HTR-8/SVneo (cell line): ENCODE measurements at places on chromosomes 16 and 17.

DNA sequence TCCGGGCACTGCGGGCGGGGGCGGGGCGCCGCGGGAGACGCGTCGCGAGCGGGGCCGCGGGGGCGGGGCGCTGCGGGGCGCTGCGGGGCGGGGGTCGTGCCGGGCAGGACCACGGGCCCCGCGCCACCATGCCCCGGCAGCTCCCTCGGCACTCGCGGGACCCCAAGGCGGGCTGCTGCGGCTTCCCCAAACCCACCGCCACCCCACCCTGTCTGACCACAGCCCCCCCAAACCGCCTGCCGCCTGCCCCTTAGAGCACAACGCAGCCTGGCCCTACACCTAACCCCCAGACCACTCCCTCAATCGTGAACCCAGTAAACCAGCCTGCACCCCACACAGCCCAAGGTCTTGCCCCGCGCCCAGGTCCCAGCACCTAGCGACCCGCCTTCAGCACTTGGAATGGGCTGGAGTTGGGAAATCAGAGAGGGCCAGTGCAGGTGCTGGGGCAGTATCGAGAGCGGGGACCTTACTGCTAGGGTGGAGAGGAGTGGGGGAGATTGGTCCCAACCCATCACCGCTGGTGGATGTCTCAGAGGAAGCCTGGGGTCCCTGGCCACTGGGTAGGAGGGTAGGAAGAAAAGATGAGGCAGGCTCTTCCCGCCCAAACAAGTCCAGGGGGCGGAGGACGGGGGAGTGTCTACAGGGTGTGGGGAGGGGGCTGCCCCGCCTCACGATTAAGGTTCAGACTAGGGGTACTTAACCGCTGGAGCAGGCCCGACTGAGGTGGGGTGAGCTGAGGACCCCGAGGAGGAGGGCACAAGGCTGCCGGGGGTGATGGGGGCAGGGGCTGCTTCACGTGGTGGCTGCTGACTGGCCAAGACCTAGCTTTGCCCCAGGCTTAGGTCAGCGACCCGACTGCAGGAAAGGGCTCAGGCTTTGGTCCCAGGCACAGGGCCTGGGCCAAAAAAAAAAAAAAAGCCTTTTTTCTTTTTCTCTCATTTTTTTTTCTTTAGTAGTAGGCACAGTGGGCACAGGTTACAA lies 539 bp upstream of the VAMP2 start:
- DNase-seq, result no peak

GRCh38 chr16:74522160-74522559 lies 84.8 kb downstream of the GLG1 start:
- no peak for DNase-seq

DNA sequence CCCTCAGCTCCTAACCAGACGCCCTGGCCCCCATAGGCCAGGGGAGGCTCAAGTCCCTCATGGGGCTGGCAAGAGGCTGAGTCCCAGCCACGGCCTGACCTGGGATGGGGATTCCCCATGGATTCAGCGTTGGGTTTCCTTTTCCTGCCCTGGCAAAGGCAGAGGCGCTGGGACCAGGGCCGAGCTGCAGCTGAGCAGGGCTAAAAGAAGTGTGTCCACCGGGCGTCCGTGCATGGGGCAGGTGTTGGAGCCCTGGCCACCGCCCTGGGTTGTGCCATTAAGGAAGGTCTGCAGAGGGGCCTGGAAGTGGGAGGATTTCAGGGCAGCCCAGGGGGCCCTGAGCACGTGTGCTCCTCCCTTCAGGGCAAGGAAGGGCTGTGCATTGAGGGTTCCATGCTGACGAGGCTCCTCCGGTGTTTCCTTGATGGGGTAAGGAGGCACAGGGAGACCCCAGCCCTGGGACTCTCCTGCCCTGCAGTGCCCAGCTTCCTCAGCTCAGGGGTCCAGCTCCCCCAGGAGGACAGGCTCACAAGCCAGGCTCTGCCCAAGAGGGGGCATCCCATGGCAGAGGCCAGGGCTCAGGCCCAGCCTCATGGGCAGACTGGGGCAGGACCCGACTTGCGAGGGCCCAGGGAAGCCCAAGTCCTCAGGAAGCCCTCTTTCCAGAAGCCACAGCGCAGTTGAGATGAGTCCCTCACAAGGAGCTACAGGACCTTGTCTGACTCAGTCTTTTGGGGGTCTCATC lies 10.1 kb downstream of the TBC1D26 start:
- DNase-seq, result no peak

DNA sequence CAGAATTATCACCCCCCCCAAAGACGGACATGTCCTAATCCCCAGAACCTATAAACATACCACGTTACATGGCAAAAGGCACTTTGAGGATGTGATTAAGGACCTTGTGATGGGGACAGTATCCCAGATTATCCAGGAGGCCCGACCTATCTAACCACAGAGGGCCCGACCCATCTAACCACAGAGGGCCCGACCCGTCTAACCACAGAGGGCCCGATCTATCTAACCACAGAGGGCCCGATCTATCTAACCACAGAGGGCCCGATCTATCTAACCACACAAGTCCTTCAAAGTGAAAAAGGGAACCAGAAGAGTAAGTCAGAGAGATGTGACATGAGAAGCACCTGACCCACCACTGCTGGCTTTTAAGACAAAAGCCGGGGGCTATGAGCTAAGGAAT lies 56.8 kb downstream of the ANKFY1 start:
- DNase-seq, result no peak

- DNase-seq, result no peak
These were observed 11.6 kb downstream of the ACLY start for GRCh38 chr17:41907185-41907556.

DNA sequence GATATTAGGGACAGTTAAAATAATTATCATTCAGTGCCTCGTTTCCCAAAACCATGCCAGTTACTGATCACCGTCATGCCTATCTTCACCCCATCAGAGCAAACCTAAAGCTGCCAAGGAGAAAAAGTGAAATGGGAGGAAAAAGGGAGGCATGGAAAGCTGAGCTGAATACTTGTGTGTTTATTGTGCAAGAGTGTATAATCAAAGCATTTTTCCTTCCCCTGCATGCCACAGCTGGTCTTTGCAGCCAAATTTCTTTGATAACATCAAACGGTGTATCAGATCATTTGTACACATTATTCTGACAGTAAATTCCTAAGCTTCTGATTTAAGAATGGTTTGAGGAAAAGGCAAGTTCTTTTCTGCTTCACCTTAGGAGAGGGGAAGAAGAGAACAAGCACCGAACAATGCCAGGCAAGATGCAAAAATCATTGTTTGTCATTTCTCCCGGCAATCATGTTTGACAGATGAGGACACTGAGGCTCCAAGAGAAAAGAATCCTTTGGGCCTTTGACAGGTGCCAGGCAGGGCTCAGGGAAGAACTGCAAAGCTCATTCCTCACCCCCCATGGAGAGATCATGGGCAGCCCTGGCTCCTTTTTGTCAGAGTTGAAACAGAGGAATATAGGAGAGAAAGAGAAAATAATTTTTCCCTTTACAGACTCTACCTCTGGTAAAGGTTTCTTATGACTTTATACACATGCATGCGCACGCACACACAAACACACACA lies 51.4 kb upstream of the ARHGAP44 start:
- DNase-seq, result no peak

DNA sequence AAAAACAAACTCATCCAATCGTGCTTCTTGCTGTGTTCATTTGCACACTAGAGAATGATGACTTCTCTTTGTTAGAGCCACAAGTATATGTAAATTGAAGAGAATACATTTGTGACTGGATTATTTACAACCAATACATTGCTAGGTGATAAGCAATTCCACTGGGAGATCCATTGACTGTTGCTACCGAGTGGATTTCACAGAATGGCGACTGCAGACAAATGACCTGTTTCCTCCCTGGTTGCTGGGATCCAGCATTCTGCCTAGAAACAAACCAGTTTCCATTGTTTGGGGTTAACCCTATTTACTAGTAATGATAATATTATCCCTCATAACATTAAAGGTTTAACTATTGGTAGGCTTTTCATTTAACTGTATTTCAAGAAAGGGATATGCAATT lies 36.9 kb upstream of the CPHXL start:
- no peak for DNase-seq

DNA sequence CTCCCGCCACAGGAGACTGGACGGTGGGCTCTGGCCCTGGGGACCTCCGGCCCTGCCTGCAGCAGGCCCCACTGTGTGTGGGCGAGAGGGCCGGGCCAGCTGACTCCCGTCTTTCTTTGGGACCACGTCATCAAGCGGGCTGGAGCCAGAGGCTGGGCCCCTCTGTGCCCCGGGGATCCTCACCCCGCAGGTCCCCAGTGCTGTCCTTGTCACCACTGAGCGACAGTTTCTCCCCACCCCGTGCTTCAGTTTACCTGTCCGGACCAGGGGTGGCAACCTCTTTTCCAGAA lies 181.9 kb upstream of the ZNF469 start:
- DNase-seq, result no peak

DNA sequence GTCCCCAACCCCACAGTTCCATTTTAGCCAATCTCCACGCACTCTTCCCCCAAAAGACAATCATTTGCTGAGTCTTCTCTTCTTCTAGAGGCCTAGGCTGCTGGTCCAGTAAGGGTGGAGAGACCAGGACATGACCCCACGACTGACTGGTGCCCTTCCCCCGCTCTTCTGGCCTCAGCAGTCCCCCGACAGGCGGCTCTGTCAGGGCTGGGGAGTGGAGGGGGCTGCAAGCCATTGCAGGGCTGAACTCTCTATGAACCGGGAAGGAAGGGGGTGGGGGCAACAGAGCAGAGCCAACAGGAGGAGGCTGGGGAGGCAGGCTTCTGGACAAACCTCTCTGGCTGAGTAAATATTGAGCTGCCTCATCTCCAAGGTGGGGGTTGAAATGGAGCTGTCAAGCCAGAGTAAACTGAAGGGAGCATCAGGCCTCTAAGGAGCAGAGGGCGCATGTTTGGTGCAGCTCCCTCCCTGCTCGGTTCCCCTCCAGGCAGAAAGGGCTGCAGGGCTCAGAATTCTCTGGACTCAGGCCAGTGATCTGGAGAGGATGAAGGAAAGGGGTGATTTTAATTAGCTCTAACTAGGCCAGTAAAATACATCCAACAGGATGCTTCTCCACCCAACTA lies 8.7 kb downstream of the HOXB1 start:
- peak; percentile 63 for DNase-seq

DNA sequence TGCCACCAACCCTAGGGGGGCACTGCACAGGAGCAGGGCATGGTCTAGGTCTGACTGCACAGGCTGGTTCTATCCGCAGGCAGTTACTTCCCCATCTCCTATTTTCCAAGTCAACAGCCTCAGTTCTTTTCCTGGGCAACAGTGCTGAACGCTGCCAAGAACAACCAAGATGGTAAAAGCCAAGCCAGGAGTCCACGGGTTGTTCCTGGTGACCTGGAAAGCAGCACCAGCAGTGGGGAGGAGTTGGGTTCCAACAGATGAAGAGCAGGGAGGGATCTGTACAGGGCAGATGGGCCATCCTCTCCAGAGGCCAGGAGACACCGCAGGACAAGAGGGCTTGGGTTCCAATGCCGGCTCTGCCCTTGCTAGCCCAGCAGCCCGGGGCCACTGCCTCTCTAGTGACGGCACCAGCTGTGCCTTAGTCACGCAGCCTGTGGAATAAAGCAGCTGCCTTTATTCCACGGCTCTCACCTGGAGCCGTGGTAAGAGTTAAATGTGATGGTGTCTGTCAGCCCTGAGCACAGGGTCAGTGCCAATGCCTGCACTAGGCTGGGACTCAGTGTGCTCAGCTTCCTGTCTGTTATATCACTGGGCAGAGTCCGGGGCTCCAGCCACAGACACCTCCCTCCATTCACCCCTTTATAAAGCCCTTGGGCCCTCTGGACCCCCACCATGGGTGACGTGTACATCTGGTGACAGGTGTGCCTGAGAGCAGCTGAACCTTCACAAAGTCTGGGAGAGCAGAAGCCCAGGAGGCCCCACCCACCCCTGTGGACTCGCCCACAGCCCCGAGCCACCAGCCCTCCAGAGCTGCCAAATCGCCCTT lies 44.9 kb downstream of the MARF1 start:
- DNase-seq, result no peak

- peak; percentile 81 for DNase-seq
These were observed 45.2 kb downstream of the MYH13 start for GRCh38 chr17:10327640-10328039.

- no peak for DNase-seq
These were observed 9.9 kb downstream of the RABEP2 start for GRCh38 chr16:28915181-28915580.

GRCh38 chr17:57587193-57587969 lies 157.7 kb downstream of the CCDC182 start:
- no peak for DNase-seq

- no peak for DNase-seq
These were observed 584 bp upstream of the STAT5B start for GRCh38 chr17:42276609-42277341.

DNA sequence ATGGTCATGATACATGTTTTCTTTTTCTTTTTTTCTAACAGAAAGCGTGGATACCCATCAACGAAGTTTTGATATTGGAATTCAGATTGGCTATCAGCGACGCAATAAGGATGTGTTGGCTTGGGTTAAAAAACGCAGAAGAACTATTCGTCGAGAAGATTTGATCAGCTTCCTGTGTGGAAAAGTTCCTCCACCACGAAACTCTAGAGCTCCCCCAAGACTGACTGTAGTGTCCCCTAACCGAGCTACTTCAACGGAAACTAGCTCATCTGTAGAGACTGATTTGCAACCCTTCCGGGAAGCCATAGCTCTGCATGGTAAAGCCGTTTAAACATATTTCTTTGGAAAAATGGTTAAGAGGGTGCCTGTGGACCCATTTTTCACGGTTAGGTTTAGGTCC lies 11.5 kb downstream of the HAPSTR1 start:
- DNase-seq, result no peak

DNA sequence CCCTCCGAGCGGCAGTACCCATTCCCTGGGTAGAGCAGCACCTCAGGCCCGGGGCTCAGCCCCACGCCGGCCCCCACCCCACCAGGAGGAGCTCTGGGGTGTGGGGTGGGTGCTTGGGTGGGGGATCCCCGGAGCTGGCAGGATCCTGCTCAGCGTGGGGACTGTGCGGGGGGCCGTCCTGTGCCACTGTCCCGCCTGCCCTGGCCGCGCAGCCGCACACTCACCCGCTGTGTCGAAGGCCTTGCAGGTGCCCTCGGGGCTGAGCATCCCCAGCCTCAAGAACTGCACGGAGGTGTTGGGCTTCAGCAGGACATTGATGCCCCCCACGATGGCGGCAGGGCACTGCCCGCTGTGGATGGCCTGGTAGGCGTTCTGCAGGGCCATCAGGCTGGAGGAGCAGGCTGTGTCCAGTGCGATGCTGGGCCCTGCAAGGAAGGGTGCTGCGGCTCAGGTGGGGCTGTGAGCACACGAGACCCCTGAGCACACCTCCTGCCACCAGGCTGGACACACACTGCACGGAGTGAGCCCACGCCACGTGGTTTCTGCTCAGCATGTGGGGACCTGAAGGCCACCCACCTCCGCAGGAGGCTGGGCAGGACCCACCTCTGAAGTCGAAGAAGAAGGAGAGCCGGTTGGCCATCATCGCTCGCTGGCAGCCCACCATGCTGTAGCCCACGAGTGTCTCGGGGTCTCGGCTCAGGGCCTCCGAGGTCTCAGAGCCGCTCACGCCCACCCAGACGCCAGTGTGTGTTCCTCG lies 4.9 kb downstream of the FASN start:
- DNase-seq, result no peak

DNA sequence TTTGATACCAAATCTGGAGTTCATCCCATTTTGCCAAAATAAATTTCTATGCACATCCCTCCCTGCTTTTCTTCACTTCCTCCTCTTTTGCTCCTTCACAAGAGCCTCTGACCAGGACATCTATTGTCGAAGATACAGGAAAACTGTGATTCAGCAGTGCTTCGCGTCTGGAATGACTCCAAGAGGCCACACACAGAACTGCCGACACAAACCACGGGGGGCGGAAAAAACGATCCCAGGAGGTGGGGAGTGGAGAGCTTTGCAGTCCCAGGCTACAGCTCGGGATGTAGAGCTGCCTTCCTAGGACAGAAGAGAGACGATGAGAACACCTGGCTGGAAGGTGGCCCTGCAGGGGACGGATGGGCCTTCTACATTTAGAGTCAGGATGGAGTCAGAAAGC lies 102.8 kb downstream of the XYLT1 start:
- DNase-seq, result no peak
